HEK293T (cell line): ENCODE measurements at places on chromosomes 5 and 9.
A peak's percentile ranks its signal among the peaks of the same experiment; 100 is the strongest.

GRCh38 chr9:109811876-109812275 lies 31.9 kb downstream of the PALM2AKAP2 start:
- DNase-seq: no peak

GRCh38 chr9:105662184-105663104 lies at the start of gene TAL2:
Gene TAL2 (plus strand): TSS chr9:105662457. CDS start chr9:105662497, 40 bp downstream.
- DNase-seq: no peak

- DNase-seq: no peak
Measured at GRCh38 chr5:151345808-151346478, 1.4 kb downstream of the SLC36A2 start.

- DNase-seq: no peak
Measured at GRCh38 chr5:147052519-147052918, 174.0 kb upstream of the PPP2R2B start.

DNA sequence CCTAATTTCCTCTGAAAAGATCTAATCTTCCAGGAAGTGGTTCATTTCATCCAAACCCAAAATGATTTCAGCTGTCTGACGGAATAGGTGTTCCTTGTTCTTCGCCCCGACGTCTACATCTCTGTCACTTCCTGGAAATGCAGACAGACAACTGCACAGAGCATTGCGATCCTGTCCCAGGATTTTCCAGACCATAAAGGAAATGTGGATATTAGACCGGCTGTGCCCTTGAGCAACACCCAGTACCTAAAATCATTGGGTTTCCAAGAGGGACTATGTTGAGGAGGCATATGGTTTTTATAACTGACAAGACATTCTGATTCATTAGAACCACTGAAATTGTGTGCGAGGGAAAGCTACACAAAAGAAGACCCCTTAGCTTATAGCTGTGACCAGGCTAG lies 74.2 kb downstream of the MSX2 start:
- no peak for DNase-seq

DNA sequence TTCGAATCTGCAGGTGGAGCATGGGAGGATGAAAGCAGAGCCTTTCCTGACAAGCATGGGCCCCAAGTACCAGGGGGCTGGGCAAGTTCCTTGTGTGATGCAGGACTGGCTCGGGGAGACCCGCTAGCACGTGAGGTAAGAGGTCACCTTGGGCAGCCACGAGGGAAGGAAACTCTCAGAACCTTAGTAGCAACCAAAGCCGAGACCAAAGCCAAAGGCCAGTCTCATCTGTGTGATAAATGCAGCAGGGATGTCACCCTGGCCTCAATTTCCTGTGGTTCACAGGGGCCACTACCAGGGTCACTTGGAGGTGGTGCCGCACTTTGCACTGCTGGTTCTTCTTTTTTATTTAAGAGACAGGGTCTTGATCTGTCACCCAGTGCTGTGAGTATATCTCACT lies 39.5 kb downstream of the PRRT1B start:
- DNase-seq: no peak

DNA sequence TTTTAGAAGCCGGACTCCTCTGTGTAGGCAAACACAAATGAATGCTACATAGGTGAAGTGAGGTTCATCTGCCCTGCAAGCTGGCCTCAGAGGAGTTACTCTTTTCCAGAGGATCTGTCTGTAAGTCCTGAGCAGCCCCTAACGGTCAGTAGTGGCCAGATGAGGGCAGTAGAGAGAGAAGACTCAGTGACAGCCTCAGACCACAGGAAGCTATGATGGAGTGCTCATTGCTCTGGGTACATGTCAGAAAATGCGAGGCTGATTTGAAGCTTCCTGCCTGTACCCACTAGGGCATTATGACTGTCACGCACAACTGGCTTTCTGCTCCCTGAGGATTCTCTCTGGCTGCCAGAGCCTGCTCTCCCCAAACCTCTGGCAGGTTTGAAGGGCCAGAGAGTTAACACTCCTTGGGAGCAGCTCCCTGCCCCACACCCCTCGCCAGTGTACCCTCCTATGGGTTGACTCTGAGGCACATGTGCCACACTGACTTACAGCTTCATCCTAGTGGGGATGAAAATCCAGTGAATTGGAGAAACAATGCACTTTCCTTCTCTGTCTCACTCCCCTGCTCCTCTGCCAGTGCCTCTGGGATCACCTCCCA lies 141.5 kb downstream of the GABRG2 start:
- peak; percentile 42 for DNase-seq

DNA sequence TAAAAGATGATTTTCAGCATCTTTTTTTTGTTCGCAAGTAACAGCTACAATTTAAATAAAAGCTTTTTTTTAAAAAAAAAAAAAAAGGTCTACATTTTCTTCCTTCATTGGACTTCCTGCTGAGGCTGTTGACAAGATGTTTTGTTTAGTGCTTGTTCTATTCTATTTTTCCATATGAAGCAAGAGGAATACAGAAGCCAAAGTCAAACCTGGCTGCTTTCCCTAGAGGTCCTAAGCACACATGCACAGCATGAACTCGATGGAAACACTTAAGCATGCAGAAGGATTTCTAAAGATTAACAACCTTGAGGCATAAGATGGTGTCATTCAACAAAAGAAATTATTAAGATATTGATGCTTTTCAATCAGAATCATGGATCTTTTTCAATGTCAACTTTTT lies 105.1 kb downstream of the ADCY2 start:
- DNase-seq: no peak

DNA sequence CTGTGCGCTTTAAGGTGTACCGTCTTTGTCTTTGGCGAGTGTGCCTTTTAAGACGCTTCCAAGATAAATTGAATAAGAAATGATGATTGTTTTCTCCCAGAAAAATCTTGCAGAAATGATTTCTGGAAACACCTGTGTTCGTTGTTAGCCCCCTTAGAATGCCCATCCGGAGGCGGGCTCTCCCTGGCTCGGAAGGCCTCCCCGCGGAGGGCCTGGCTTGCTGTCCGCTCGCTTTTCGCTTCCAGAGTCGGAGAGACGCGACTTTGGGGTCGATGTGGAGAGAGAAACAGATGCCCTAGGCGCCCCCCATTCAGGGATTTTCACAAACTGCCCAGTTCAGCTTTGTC lies 23.9 kb downstream of the LECT2 start:
- no peak for DNase-seq

GRCh38 chr5:138543730-138544104 lies 681 bp upstream of the ETF1 start:
- DNase-seq: peak; percentile 54

DNA sequence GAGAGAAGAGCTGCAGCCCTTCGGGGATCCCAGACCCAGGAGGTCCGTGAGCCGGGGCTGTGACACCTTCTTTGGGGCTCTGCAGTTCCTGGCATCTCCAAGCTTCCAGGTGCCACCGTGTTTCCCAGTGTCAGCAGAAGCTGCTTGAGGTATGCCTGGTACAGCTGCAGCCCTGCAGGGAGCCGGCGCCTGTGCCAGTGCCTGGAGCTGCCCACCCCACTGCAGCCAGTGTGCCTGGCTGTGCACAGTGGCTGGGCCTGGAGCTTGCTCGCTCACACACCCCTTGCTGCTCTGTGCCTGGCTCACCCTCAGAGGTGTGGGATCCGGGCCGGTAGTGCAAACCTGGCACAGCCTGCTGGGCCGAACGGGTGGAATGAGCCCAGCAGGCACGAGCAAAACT lies 65.5 kb downstream of the NACC2 start:
- DNase-seq: no peak

- DNase-seq: no peak
Measured at GRCh38 chr5:72221541-72221940, 98.5 kb downstream of the MRPS27 start.

GRCh38 chr9:128634651-128635262 lies 21.9 kb downstream of the DYNC2I2 start:
- DNase-seq: no peak

- DNase-seq: no peak
Measured at GRCh38 chr5:168227001-168227400, 64.4 kb upstream of the WWC1 start.

DNA sequence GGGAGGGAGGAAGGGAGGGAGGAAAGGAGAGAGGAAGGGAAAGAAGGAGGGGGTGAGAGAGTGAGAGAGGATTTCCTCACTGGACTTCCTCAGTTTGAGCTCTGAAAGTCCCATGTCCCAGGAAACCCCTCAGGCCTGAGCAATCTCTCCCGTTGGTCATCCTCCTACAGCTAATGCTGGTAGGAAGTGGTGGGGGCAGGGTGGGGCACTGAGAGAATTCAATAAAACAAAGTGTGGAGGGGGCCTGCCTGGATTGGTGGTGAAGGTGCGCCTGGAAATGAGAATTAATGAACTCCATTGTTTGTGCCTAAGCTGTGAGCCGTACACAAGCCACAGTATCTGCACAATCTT lies 195.0 kb downstream of the RGS3 start:
- DNase-seq: no peak

- no peak for DNase-seq
Measured at GRCh38 chr5:164012371-164012770, 507.0 kb downstream of the MAT2B start.

GRCh38 chr9:89801341-89801740 lies 196.5 kb downstream of the GADD45G start:
- no peak for DNase-seq

DNA sequence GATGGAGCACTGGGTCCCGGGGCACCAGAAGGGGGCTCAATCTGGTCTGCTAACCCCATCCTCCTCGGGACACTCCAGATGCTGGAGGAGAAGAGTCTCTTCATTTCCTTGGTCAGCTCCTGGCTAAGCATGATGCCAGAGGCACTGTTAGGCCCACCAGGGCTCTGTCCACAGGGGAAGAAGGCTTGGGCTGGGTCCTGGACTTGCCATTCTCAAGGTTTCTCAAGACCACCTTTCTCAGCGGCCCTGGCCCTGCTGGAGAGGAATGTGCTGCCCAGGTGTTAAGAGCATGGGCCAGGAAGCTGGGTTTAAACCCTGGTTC lies 7.9 kb downstream of the SH2D3C start:
- no peak for DNase-seq

DNA sequence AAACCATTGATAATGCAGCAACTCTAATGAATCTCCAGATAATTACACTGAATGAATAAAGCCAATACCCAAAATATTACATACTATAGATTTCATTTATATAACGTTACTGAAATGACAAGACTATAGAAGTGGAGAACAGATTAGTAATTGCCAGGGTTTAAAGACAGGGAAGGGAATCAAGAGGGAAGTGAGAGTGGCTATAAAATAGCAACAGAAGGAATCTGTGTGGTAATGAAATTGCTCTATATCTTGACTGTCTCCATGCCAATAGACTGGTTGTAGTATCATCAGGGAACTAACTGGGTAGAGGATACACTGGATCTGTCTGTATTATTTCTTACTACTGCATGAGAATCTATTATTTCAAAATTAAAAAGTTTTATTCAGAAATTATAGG lies 396.5 kb upstream of the RPS23 start:
- no peak for DNase-seq

GRCh38 chr9:79799691-79800335 lies 228.0 kb downstream of the TLE4 start:
- no peak for DNase-seq

GRCh38 chr5:142780871-142781270 lies 10.7 kb downstream of the ARHGAP26 start:
- DNase-seq: no peak

- no peak for DNase-seq
Measured at GRCh38 chr5:111507276-111507675, 5.1 kb downstream of the STARD4 start.

- DNase-seq: no peak
Measured at GRCh38 chr5:127785098-127785927, 82.1 kb downstream of the CCDC192 start.

GRCh38 chr5:139677736-139678613 lies 29.8 kb downstream of the CXXC5 start:
- peak; percentile 37 for DNase-seq

GRCh38 chr5:156388233-156388632 lies 61.3 kb downstream of the SGCD start:
- no peak for DNase-seq

GRCh38 chr5:179336871-179337795 lies 8.1 kb downstream of the ADAMTS2 start:
- DNase-seq: no peak

DNA sequence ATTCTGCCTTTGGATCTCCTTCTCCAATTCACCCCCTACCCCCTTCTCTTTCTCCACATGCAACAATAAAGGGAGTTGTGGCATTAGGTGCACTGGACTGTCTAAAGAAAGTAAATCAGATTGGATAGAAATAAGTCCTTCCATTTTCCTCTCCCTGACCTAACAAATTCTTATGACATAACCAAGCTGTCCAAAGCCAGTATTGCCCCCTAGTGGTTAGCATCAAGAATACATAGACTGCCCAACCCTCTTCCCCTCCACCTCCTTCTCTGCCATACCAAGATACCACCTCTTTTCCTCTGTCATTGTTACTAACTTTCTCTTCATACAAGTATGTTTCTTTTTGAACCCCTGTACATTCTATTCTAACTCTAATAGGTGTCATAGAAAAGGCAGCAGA lies 45.7 kb downstream of the PPARGC1B start:
- DNase-seq: peak; percentile 27

DNA sequence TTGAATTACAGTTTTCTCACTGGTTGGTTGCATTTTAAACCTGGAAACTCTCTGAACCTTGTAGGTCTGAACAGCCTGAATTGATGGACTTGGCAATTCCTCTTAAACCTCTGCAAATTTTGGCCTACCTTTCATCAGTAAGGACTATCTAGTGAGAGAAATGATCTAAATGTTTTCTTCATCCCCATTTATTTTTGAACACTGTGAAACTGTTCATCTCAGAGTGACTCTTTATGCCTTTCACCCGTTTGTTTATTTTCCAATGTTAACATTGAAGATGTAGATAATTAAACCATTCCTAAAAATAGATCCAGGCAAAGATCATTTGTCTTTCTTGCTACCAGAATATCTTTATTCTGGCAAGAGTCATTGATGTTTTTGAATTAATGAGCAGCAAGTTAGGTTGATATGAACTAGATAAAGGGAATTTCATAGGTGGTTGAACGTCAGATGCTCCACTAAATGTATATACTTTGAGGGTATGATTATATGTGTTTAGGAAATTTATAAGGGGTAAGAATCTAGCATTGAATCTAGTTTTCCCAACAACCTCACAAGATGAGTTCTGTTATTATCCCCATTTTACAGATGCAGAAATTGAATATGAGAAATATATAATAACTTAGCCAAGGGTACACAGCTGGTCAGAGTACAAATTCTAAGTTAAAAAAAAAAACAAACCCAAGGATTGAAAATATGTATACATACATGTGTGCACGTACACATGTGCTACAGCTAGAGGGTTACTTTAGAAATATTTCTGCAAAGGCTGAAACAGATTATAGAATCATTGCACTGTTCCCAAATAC lies 3.4 kb downstream of the CPEB4 start:
- DNase-seq: no peak

- DNase-seq: no peak
Measured at GRCh38 chr9:26814799-26815198, 77.8 kb downstream of the CAAP1 start.
